ENCODE measurements at places on chromosomes 1 and 21.

DNA sequence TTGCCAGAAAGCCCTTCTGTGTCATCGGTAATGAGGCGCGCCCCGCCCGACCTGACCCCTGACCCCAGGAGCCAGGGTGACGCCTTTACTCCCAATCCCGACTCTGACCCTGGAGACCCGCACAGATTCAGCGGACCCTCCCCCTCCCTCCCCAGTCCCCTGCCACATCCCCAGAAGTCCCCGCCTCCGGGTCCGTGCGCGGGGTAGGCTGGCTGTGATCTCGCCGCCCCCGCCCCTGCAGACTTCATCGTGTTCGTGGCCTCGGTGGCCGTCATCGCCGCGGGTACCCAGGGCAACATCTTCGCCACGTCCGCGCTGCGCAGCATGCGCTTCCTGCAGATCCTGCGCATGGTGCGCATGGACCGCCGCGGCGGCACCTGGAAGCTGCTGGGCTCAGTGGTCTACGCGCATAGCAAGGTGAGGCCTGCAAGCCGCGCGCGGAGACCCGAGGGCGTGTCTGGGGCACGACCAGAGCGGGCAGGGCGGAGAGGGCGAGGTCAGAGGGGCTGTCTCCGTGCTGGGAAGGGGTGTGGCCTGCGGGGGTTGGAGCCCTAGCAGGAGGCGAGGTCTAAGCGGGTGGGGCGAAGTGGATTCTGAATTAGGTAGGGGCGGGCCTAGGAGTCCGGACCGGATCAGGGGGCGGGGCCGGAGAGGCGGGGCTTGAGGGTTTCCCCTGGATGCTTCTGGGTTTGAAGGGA lies 34.8 kb downstream of the KCNQ4 start:
- DNase-seq = peak; percentile 58

- no peak for DNase-seq
Observed at GRCh38 chr1:222911866-222912265, 97.0 kb downstream of the DISP1 start.

- no peak for DNase-seq
Observed at GRCh38 chr21:24076179-24076578, 1531.1 kb downstream of the MRPL39 start.

DNA sequence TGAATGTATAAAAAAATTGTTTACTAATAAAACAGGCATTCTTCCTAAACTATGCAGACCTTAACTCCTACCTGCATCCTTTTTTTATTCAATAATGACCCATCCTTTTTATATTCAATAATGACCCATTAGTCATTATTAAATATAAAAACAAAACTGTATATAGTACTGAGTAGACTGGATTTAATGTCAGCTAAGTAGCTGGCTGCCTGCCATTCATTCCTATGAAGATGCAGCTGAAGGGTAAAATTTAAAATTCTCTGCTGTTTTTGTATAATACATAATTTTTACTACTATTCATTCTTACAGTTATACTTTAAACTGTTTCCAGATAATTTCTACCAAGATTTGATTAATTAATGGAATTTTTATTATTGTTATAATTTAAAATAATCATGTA lies 79.3 kb downstream of the DENND1B start:
- no peak for DNase-seq

DNA sequence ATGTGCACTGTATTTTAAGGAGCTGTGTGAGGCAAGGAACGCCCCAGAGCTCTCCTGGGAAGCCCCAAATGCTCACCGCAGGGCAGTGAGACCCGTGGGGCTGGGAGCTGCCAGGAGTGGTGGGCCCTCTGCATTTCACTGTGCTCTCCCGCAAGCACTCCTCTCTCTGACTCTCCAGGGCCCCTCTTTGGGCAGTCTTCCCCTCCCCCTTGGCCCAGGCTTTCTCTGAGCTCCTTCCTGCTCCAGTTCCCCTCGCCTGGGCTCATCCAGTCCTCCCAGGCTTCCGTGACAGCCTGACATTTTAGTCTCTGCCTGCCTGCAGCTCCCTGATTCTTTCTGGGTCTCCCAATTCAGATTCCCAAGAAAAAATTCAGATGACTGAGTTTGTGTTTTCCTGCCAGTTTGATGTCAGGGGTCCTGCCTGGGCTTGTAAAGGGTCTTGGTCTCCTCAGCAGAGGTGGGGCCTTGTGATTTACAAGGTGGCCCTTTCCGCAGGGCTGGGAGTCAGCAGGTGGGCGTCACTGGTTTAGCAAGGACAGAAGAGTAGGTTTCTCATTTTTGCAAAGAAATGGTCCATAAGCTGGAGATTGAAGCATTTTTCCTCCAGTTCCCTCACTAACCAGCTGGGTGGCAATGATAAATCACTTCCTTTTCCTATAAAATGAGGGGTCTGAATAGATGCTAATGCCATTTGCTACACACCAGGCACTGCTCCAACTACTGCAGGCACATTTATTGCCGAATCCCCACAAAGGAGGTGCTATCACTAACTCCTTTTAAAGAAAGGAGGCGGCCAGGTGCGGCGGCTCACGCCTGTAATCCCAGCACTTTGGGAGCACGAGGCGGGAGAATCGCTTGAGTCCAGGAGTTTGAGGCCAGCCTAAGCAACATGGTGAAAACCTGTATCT lies 1.9 kb upstream of the CA6 start:
- no peak for DNase-seq

DNA sequence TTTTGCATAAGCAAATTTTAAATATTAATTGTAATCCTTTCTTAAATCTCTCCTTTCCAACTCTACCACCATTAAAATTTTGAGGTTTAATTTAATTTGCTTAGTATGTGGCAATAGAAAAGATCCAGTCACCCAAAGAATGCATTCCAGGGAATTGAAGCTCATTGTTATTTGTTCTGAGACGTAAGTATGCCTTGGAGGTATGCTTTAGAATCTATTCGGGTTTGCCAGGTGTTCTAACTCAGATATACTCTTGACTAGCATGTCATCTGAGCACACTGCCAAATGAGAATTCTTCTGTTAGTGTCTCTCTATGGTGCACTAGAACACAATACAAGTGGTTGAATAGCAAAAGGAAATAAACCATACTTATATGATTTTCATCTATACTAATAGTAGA lies 813.6 kb upstream of the ADGRL2 start:
- no peak for DNase-seq

DNA sequence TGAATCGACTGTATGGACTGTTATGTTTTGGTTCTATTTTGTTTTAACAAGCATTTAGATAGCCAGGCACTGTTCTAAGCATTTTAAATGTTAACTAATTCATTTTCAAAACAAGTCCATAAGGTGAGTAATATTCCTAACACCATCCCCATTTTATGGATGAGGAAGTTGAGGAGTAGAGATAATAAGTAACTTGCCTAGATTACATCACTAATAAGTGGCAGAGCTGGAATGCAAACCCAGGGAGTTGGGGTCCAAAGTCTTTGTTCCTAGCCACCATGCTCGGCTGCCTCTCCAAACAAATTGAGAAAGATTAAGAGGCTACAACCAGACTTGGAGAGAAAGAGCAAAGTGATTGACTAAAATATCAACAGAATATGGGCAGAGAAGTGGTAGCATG lies 12.6 kb upstream of the LEPR start:
- no peak for DNase-seq

DNA sequence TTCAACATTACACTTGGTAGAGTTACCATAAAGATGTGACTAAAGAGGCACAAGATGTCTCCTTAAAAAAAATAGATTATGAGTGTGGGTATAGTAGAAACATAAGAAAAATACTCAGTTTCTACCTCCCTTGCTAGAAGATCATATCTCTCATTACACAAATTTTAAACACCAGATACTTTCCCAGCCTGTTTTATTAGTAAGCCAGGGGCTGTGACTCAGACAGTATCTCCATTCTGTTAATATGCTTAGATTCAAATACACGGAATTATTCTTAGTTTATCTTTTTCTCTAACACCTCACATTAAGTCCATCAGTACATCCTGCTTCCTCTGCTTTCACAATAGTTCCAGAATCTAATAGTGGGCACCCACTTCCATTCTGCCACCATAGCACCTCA lies 561.8 kb upstream of the ADAMTS5 start:
- DNase-seq = no peak

GRCh38 chr1:96730574-96731298 lies 9.2 kb downstream of the PTBP2 start:
- no peak for DNase-seq

- DNase-seq = no peak
Observed at GRCh38 chr1:203028784-203029553, 2.7 kb downstream of the PPFIA4 start.

DNA sequence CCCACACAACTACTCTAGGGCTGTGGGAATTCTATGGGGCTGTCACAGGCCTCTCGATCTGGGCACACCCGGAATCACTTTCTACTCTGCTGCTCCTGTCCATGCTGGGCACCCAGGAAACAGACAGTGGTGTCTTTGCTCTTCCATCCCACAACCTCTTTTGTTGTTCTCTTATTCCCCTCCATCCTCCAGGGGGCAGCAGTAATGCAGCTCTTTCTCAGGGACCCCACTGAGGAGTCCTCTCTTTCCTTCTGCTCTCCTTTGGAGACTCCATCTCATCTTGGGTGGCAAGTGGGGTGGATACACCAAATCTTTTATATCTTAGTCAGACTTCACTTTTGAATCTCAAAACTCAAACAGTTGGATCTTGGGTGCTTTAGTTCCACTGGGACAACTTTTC lies 206.3 kb downstream of the HS2ST1 start:
- DNase-seq = no peak

GRCh38 chr1:5478961-5479360 lies 513.3 kb downstream of the NPHP4 start:
- DNase-seq = no peak

GRCh38 chr1:55378582-55378981 lies 163.4 kb upstream of the USP24 start:
- DNase-seq = peak; percentile 62

- DNase-seq = peak; percentile 46
Observed at GRCh38 chr1:68049941-68050878, at the start of gene DIRAS3. DIRAS3 (minus strand) TSS chr1:68050627; CDS start chr1:68047297, 3,330 bp downstream.

GRCh38 chr1:9413877-9414213 lies 121.2 kb downstream of the SPSB1 start:
- peak; percentile 81 for DNase-seq

DNA sequence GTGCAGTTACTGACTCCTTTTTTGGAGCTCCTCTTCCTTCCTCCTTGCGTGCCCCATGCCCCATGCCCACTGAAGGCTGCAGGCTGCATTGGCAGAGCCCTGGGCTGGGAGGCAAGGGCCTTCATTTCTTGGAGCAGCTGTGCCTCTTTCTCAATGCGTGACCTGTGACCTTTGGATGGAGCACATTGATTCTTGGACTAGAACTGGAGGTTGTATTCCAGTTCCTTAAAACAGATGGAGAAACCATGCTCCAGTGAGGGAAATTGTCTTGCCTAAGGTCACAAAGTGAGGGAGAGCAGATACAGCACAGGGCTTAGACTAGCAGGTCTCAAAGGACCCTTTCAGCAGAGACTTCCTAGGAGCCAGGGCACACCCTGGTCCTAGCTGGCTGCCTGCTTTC lies 9.0 kb downstream of the TMEM269 start:
- no peak for DNase-seq

DNA sequence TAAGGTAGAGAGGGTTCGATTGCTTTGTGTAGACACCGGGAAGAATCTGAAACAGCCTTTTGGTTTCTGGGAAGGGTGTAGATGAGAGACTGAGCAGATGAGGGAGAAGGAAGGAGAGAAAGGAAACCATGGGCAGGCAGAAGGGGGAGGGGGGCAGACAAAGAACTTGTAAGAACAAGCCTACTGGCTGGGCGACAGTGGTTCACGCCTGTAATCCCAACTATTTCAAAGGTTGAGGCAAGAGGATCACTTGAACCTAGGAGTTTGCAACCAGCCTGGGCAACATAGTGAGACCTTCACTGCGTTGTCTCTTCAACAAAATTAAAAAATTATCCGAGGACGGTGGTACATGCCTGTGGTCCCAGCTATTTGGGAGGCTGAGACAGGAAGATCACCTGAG lies 106.2 kb downstream of the TM2D1 start:
- DNase-seq = no peak

DNA sequence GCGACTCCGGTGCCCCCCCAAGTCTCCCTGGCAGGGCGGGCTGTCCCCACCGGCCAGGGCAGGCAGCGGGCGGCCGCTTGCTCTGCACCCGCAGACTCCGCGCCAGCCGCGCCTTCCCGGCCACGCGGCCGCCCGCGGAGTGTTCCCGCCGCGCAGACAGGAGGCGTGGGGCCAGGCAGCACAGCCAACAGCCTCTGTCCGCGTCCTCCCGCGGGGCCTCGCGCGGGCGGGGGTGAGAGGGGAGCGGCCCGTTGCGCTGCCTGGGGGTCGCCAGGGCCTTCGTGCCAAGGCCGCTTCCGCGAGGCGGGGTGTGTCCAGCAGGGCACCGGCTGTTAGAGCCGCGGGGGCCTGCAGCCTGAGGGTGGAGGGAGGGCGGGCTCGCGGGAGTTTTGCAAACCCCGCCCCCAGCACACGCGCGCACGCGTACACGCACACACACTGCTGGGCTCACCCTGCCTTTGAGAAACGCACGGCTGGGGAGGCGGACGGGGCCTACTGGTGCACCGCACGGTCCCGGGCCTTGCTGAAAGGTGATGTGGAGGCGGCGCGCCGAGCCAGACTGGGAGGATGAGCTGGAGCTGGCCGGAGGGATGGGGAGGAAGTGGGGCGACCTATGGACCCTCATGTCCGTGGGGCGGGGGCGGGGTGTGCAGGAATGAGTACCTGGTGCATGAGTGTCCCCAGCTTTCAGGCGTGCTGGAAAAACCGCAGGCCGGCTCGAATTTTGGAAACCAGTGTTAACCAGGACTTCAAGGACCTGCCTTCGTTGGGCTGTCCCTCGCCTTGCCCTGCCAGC lies 41.5 kb downstream of the KIAA1614 start:
- peak; percentile 94 for DNase-seq

GRCh38 chr1:87730274-87731216 lies 401.9 kb downstream of the LMO4 start:
- peak; percentile 22 for DNase-seq

GRCh38 chr1:79705218-79705617 lies 698.7 kb upstream of the ADGRL4 start:
- DNase-seq = no peak

GRCh38 chr1:19620786-19621185 lies 23.3 kb upstream of the NBL1 start:
- peak; percentile 59 for DNase-seq

DNA sequence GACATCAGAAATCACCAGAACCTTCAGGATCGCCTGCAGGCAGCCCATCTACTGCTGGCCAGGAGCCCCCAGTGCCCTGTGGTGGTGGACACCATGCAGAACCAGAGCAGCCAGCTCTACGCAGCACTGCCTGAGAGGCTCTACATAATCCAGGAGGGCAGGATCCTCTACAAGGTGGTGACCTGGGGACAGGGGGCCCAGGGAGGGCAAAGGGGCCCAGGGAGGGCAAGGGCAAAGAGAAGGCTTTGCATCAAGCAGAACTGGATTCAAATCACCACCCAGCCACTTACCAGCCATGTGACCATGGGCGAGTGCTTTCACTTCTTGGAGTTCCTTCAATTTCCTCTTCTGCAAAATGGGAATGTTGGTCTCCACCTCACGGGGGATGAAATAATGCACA lies 12.1 kb downstream of the DIO1 start:
- DNase-seq = no peak

- DNase-seq = no peak
Observed at GRCh38 chr1:31672986-31673385, 28.3 kb upstream of the PEF1 start.

- DNase-seq = peak; percentile 63
Observed at GRCh38 chr1:25922971-25923552, 16.8 kb upstream of the STMN1 start.

- DNase-seq = no peak
Observed at GRCh38 chr1:31936278-31936980, 1.7 kb downstream of the PTP4A2 start.

- DNase-seq = no peak
Observed at GRCh38 chr1:86699186-86699585, 5.2 kb upstream of the SH3GLB1 start.
